ENCODE measurements at places on chromosomes 1 and 21. TPM values are rescaled to one million over a fixed set of nuclear protein-coding genes. Genes with fewer than 3 reads are reported as not detected.

The KCNJ10 gene
- not detected for total RNA-seq

The HES2 gene
- total RNA-seq = 0.19 TPM

The NBPF12 gene
- 15.2 TPM for total RNA-seq

The PLD5 gene
- 0.16 TPM for total RNA-seq

Data from subcutaneous adipose tissue (tissue), 4 donors.